AG04450 (cell line): ENCODE measurements at places on chromosomes 7 and 10. TPM values are rescaled to one million over a fixed set of nuclear protein-coding genes. Genes with fewer than 3 reads are reported as not detected.

The SPDYE2 gene
- polyA plus RNA-seq, result not detected in 2 replicates

The FAM25A gene
- polyA plus RNA-seq, result not detected in 2 replicates

The OR13A1 gene
- polyA plus RNA-seq, result not detected in 2 replicates

GRCh38 chr7:64625114-64626082 is 40.5 kb upstream of the ZNF107 start:
- no peak for DNase-seq

- DNase-seq, result no peak
Measured at GRCh38 chr7:35492451-35493175, 202.3 kb downstream of the HERPUD2 start.

GRCh38 chr10:43234471-43235041 is 32.3 kb downstream of the RASGEF1A start:
- no peak for DNase-seq

DNA sequence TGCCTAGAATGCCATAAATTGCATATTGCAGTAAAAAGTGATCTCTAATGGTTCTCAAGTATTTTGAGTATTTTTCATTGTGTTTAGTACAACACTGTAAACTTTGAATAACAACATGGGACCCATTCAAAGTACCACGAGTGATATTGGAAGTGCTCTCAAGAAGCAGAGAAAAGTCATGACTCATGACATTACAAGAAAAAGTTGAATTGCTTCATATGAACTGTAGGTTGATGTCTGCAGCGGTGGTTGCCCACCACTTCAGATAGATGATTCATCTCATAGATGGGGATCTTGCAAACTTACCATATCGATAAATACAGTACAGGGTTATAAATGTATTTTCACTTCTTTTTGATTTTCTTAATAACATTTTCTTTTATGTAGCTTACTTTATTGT is 33.9 kb downstream of the ENTPD1 start:
- no peak for DNase-seq
